ENCODE measurements at places on chromosomes 6 and 20.

GRCh38 chr20:15111654-15112053, 774.2 kb upstream of the FLRT3 start:
- no peak for DNase-seq

- no peak for DNase-seq
These were observed 73.7 kb upstream of the HIVEP1 start for GRCh38 chr6:11938285-11938890.

DNA sequence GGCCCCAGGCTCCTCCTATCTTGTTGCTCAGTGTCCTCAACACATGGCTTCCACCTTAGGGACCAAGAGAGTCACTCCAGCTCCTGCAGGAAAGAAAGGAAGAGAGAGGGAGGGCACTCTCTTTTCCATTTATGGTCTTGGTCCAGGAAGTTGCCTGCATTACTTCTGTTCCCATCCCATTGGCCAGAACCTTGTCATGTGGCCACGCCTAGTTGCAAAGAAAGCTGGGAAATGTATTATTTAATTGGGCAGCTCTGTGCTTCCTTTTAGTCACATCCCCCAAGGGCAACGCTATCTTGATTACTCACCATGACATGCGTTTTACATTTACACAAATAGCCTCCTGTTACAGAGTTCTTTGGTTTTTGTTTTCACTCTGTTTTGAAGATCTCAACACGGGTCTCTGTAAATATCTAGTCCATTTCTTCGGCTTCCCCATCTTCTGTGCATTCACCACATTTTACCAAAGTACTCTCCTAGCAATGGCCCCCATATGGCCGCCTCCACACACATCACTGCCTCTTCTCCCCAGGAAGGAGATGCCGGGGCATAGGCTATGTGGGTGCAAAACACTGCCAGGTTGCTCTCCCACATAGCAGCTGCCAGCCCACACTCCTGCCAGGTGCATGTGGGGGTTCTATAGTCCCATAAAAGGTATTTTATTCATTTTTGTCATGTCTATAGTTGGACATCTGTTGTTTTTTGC, 35.7 kb upstream of the ZMYND8 start:
- peak; percentile 91 for DNase-seq

DNA sequence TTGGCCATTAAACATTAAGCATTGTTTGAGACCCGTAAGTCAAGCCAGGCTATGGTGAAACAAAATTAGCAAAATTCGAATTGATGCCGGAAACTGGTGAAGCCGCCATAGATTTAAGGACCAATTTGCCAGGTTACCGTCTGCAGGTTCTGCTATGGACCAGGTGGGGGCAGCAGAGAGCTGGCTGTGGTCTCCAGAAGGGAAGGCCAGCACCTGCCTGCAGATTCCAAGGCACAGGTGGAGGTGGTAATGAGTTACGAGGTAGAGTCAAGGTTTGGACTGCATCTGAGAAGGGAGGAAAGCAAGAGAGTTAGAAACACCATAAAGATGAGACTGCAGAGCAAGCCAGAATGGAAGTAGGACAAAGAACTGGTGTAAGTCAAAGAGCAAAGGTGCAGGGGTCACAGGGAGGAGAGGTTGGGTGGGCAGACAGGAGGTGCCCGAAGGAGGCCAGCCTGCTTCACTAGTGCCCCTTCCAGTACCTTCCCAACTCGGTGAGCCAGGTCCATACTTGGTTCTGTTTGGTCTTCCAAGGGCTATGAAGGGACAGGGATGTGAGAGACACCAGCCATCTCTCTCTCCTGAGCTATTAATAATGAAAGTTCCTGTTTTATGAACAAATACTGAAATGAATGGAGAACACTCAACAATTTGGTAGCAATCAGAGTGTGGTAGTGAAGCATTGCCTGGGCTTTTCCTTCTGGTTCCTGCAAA, 131.6 kb upstream of the ESR1 start:
- peak; percentile 26 for DNase-seq

- no peak for DNase-seq
These were observed 185.3 kb upstream of the AGPAT4 start for GRCh38 chr6:161459008-161459615.

DNA sequence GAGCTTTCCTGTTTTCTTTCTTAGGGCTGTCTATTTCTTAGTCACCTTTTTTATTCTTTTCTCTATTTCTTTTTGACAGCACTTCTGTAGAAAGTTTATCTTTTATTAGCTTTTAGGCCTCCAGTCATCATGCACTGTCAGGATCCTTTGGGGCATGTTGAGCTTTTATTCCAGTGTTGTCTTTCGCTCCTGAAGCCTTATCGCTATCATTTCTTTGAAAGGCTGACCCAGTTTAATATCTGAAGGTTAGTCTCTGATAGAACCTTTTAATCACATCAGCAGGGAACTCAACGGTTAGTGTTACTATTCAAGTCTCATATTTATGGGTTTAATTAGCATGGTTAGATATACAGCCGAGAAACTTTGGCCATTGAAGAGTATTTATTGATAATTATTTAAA, 745.9 kb downstream of the TBC1D32 start:
- DNase-seq, result no peak

GRCh38 chr6:25927178-25927577, 3.3 kb downstream of the SLC17A2 start:
- no peak for DNase-seq

GRCh38 chr20:2871111-2871465, 2.2 kb upstream of the PTPRA start:
- DNase-seq, result no peak

DNA sequence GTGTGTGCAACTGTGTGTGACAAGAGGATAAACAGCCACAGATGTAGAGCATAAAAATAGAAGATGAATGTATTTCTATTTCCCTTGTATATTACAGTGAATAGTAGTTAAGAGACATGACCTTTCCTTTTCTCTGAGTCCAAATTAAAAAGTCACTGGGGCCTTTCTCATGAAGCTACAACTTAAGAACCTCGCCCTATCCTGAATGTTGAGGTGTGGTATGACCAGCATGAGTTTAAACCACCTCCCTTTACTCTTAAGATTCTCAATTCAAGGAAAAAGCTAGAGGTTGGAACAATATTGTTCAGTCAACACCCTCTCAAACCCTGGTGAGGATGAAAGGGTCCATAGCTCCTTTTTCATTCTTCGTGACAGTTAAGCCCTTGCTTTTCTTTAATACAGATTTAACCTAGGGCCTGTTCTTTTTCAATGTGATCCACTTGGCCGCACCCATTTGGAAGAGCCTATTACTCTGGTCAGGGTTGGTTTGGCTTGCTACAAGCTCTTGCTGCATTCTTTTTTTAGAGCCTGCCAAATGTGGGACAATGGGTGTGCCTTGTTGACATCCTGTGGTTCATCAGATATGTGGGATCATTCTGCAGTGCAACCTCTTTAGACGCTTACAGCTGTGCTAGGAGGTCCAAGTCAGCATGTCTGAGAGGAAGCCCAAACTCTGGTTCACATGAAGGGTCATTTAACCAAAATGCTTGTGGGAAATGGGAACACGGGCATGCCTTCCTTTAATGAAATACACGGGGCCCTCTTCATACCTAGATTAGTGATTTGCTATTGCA, 290.0 kb downstream of the HAO1 start:
- no peak for DNase-seq

DNA sequence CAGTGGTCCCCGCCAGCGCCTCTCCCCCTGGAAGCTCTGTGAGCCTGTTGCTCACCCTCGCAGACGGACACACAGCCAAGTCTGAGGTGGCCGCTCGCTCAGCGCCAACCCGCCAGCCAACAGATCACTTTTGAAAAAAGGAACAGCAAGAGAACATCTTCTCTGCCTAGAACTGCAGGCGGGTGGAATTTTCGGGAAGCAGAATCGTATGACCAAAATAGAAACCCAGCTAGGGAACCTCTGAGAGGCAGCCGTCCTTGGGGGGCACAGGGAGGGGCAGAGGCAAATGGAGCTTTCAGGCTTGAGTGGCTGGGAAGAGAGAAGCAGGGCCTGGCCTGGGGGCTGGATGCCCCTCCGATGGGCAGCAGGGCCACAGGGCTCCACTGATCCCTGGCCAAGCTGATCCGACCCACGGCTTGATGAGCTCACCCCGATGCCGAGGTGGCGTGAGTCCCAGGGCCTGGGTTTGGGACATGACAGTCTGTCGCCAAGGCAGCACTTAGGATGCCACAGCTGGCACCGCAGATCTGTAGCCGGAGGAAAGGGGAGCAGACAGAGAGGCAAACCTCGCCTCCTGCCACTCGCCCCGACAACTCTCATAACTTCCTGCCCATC, 9.8 kb downstream of the NFATC2 start:
- DNase-seq, result no peak

DNA sequence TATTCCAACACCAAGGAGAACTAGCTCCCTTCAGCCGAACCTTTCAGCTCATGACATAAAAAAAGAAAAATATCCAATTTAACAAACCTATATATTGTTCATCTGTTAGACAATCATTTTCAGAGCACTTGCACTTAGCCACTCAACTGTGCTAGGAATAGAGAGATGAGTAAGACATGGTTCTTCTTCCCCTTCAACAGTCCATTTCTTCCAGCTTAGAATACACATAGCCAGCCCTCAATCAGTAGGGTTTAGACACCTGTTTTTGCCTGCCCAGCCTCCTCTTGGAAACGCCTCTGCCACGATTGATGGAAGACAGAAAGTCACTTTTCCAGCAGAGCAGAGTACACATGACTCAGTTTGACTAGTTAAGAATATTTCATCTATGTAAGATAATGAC, 21.8 kb downstream of the ADNP start:
- no peak for DNase-seq

- DNase-seq, result no peak
These were observed 205.0 kb upstream of the EPHA7 start for GRCh38 chr6:93624408-93624807.

DNA sequence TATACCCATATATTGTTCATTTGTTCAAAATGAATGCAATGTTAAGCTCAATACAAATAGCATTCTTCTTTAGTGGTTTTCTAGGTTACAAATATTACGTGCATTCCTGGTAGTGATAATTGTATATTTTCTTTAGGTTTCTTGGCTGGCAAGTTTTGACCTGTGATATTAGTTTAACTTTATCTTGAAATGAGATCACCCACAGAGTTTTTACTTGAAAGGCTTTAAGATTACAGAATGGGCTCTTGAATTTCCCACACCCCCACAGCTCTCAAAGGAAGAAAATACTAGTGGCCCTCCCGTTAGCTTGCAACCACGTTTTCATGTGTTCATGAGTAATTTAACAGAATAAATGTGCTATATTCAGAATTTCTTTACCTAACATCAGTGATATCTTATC, 1315.5 kb upstream of the GJE1 start:
- DNase-seq, result no peak

- DNase-seq, result no peak
These were observed 434.5 kb downstream of the HDGFL1 start for GRCh38 chr6:23003671-23004467.

DNA sequence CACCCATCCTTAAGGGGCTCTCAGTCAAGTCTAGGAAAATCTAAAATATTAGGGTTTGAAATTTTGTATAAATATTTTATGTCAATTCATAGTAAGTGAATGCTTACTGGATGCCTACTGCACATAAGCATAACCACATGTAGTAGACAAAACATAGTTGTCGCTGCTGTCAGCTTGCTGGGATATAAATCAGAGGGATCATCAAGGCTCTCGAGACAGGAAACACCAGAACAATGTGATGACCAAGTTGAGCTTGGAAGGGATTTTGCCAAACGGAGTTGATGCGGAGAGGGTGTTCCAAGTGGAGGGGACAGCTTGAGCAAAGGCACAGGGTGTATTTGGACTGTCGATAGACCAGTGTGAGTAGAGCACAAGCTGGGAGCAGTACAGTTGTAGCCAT, 105.8 kb upstream of the SUPT3H start:
- no peak for DNase-seq

- DNase-seq, result no peak
These were observed 4.2 kb downstream of the ELOVL4 start for GRCh38 chr6:79943133-79943532.

GRCh38 chr6:129215246-129215645, 332.3 kb downstream of the LAMA2 start:
- DNase-seq, result no peak

- no peak for DNase-seq
These were observed 185.0 kb downstream of the CENPW start for GRCh38 chr6:126524811-126525326.

DNA sequence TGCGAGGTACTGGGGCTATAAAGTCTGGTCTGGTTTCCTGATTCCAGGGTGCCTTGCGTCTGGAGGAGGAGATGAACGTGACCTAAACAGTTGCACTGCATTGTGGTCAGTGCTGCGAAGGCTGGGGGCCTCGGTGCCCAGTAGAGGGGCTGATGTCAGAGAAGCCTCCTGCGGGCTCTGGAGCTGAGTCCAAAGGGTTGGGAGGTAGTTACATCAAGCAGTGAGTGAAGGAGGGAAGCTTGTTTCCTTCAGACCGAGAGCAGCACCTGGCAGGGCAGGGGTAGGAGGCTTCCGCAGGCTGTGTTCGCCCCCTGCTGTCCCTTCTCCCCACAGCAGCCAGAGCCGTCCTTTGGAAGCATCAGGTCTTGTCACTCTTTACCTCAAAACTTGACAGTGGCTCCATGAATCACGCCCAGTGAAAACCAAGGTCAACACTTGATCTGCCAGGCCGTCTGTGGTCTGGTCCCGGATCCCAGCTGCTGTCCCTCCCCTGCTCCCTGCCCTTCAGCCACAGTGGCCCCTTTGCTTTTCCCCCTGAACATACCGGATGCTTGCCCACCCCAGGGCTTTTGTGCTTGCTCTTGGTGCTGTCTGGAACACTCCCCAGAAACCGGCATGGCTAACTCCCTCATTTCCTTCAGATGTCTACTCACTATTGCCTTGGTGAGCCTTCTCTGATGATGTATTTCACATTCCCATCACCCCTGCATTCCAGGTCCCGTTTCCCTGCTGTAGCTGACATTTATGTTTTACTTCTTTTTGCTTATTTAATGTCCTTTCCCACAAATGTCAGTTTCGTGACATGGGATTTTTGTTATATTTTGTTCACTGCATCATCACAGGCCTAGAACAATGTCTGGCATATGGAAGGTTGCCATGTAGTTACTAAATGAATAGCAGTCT, 7.0 kb downstream of the DYNLRB1 start:
- peak; percentile 65 for DNase-seq

- no peak for DNase-seq
These were observed 11.8 kb downstream of the SCML4 start for GRCh38 chr6:107812234-107812769.

GRCh38 chr6:94175465-94175864, 756.1 kb upstream of the EPHA7 start:
- DNase-seq, result peak; percentile 81

GRCh38 chr6:157096522-157096921, 226.8 kb downstream of the TMEM242 start:
- no peak for DNase-seq

Measured in SK-N-DZ (cell line).